ENCODE measurements at places on chromosomes 4 and X.

DNA sequence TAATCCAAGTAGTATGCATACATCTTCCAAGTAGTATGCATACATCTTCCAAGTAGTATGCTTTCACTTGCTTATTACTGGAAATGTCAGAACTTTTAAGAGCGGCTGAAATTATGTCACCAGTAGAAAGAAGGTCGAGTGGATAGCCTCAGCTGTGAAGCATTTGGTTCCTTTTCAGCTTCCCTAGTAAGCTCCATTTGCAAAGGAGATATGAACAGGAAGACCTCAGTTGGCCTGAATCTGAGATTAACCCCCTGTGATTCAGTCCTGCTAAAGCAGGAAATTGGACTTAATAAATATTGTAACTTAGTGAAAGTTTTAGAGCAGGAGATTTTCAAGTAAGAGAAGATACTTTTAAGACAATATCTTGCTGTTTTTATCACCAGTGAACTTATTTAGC is 48.1 kb downstream of the PCDH7 start:
- DNase-seq = no peak

- DNase-seq = peak; percentile 14
These were observed 38.4 kb downstream of the SAGE1 start for GRCh38 chrX:135931644-135932487.

DNA sequence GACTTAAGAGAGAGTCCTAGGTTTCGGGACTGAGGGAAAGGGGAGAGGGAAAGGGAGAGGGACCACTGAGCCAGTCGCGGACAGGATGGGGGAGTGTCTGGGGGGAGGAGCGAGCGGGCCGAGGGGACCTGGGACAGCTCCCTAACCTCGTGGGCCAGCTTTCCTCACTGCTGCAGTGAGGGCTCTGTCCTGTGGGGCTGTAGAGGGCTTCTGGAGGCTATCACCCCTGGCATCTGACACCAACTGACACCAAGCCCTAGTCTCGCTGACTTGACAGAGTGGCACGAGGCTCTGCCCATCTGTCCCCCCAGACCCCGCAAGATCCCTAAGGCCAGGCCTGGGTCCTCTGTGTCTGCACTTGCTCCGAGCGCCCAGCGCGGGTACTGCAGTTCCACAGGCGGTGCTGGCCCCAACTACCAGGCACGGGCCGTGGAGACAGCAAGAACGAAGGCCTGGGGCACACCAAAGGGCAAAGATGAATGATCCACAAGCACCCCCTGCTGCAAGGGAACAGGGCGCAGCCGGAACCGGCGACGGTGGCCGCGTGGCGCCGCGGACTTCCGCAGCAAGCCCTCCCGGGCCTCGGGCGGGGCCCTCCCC is 465 bp downstream of the HAUS7 start:
- no peak for DNase-seq

- no peak for DNase-seq
These were observed 39.5 kb downstream of the ZFYVE28 start for GRCh38 chr4:2378898-2379297.

DNA sequence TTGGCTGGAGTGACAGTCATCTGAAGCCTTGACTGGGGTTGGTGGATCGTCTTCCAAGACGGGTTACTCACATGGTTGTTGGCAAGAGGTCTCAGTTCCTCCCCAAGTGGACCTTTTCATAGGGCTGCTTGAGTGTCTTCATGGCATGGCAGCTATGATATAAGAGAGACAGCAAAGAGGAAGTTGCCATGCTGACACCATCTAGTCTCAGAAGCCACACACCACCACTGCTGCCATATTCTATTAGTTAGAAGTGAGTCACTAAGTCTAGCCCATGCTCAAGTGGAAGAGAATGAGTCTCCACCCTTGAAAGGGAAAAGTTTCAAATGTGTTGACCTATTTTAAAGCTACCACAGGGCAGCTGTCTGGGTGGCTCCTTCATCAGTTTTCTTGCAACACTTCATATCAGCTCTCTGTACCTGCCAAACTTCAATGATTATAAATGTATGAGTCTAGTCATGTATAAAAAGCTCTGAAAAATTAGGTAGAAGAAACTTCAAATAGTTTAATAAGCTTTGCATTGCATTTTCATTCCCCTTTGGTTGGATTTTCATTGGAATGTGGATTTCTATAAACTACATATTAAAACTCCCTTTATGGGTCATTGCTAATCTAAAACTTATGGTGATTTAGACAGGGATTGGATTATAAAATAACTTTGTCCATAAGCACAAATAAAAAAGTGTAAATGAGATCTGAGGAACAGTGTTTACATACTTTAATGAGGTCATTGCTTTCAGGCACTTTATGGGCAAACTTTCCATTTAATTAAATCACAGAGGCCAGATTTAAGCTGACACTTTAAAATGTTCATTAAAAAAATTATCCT is 68.0 kb upstream of the ATXN3L start:
- DNase-seq = no peak

- peak; percentile 15 for DNase-seq
These were observed 54.9 kb downstream of the PHOX2B start for GRCh38 chr4:41693629-41694028.

- no peak for DNase-seq
These were observed 5.7 kb downstream of the NSG1 start for GRCh38 chr4:4392501-4393183.

DNA sequence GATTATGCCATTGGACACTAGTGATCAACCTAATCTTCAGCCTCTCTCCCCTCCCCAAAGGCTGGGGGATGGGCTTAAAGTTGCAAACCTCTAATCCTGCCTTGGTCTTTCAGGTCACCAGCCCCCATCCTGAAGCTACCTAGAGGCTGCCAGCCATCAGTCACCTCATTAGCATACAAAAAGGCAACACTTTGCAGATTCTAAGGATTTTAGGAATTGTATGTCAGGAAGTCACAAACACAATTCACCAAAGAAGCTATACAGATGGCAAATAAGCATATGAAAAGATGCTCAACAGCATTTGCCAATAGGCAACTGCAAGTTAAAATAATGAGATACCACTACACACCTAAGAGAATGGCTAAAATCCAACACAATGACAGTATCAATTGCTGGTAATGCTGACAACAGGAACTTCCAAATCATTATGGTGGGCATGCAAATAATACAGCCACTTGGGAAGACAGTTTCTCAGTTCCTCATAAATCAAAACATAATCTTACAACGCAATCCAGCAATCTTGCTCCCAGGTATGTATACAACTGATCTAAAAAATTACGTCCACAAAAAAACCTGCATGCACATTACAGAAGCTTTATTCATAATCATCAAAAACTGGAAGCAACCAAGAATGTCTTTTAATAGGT is 9.0 kb upstream of the PIM2 start:
- DNase-seq = no peak

GRCh38 chrX:145923376-145923775 is 105.7 kb downstream of the SLITRK2 start:
- DNase-seq = no peak

DNA sequence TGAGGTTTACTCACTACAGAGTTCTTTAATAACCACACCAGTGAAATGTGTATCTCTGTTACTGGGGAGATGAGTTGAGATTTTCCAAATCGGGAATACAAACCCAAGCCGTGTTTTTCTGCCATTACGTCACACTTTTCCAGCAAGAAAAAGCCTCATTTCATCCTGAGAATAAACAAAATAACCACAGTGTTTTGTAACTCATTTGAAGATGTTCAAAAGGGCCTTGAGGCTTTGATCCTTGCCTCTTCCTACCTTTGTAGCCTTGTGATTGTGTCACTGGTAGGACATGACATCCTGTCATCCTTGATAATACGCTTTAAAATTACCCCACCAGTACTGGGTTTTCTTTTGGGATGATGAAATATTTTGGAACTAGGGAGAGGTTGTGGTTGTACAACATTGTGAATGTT is 2.9 kb downstream of the USP11 start:
- no peak for DNase-seq

GRCh38 chr4:33357121-33357520 is 2637.0 kb downstream of the PCDH7 start:
- DNase-seq = no peak

DNA sequence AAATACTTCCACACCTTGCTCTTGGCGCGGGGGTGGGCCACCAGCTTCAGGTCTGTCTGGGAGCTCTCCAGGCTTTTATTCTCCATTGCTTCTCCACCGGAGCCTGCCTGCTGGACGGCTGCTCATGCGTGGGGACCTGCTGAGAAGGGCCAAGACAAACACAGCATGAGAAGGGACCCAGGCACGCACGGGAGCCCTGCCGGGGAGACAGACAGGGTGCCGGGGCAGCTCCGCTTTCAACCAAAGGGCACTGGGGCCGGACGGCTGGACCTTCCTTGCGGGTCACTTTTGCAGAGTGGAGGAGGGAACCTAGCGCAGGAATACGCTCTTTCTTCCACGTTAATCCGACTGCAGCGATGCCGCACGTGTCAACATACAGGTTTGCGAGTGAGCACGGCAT is 10.1 kb downstream of the DHRSX start:
- no peak for DNase-seq

DNA sequence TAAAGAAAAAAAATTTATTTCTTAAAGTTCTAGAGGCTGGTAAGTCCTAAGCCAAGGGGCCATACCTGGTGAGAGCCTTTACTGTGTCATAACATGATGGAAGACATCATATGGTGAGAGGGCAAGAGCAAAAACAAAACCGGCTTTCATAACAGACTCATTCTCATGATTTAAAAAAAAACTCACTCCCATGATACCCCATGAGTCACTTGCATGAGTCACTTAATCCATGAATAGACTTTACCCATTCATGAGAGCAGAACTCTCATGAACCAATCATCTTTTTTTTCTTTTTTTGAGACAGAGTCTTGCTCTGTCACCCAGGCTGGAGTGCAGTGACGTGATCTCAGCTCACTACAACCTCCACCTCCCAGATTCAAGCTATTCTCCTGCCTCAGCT is 369.7 kb upstream of the DIAPH2 start:
- DNase-seq = no peak

- DNase-seq = peak; percentile 7
These were observed 74.9 kb downstream of the NSG1 start for GRCh38 chr4:4461850-4462249.

GRCh38 chr4:37279121-37279520 is 34.6 kb downstream of the NWD2 start:
- no peak for DNase-seq

DNA sequence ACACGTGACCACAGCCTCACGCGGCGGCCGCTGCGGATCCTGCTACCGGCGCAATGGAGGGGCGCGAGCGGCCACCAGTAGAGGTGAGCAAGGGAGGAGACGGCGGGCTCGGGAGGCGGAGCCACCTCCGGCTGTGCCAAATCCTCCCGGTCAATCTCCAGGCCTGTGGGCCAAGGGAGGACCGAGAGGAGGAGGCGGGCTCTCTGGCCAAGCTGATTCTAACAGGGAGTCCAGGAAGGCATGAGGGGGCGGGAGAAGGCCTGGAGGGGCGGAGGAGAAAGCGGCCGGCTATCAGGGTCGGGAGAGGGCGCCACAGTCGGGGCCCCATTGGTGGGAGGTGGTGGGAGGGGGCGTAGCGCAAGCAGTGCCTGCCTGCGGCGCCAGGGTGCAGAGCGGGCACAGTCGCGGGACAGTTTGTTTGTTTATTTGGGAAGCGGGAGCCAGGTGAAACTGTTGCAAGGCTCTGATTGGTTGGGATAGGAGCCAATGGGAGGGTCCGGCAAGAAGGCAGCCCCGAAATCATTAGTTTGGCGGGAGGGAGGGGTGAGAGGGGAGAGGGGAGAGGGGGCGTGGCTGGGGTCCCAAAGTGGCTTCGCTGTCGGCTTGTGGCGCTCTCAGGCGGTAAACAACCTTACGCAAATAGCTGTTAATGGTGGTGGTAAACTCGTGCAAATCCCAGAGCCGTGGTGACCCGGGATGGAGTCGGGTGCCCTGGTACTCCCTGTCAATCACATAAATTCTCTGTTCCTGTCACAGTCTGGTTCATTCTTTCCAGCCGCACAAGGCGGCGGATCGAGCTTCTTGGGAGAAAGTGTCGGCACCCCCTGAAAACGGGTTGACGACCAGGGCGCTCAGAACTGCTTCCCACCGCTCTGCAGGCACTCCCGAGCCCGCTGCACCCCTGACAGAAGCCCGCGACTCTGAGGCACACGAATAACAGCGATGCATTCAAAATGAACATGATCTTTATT is at the start of gene IRS4:
Gene IRS4, minus strand, starts transcription at position 55 of the 971 bp plus-strand sequence.
- no peak for DNase-seq

DNA sequence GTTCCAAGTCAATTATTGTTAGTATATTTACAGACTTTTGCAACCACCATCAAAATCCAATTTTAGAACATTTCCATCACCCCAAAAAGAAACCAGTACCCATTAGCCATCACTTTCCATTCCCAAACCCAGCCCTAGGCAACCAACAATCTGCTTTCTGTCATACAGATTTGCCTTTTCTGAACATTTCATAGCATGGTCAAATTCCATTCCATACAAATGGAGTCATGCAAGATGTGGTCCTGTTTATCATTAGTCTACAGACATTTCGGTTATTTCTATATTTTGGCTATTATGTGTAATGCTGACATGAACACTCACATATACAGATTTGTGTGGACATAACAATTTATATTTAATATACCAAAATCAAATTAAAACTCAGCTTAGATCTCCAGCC is 508.7 kb downstream of the ZNF674 start:
- DNase-seq = no peak

- no peak for DNase-seq
These were observed 39.9 kb downstream of the RAB40AL start for GRCh38 chrX:102976793-102977495.

GRCh38 chr4:123438031-123438430 is 41.4 kb downstream of the SPRY1 start:
- no peak for DNase-seq

- no peak for DNase-seq
These were observed 419.7 kb downstream of the FAT4 start for GRCh38 chr4:125734504-125734903.

DNA sequence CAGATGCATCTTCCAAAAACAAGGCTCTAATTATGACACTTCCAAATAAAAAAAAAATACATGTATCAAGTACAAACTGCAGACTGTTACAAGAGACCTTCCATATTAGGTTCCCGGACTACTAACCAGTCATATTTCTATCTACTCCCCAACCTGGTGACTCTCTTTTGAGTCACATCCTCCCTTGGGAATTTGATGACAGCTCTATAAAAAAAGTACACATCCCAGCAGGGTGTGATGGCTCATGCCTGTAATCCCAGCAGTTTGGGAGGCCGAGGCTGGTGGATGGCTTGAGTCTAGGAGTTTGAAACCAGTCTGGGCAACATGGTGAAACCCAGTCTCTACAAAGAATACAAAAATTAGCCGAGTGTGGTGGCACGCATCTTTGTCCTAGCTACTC is 14.9 kb downstream of the RPGR start:
- DNase-seq = no peak

DNA sequence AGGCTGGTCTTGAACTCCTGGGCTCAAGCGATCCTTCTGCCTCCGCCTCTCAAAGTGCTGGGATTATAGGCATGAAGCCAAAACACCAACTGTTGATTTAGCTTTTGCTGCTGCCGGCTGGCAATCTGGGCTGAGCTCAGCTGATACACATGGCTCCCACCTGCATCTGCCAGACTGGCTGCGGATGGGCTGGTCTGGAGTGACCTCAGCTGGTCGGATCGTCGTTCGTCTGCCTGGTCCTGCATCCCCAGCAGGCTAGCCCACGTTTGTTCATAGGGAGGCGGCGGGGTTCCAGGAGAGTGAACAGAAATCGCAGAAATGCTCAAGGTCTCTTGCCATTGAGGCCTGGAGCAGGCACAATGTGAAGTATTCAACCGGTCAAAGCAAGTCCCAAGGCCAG is 74.4 kb upstream of the DDX3X start:
- DNase-seq = no peak

GRCh38 chrX:72271812-72272211 is 5.2 kb downstream of the RPS4X start:
- DNase-seq = no peak
